GM12865 (cell line): ENCODE measurements at places on chromosomes 5 and 9.

GRCh38 chr9:33813712-33814641, 3.0 kb upstream of the UBE2R2 start:
- peak; percentile 66 for DNase-seq

DNA sequence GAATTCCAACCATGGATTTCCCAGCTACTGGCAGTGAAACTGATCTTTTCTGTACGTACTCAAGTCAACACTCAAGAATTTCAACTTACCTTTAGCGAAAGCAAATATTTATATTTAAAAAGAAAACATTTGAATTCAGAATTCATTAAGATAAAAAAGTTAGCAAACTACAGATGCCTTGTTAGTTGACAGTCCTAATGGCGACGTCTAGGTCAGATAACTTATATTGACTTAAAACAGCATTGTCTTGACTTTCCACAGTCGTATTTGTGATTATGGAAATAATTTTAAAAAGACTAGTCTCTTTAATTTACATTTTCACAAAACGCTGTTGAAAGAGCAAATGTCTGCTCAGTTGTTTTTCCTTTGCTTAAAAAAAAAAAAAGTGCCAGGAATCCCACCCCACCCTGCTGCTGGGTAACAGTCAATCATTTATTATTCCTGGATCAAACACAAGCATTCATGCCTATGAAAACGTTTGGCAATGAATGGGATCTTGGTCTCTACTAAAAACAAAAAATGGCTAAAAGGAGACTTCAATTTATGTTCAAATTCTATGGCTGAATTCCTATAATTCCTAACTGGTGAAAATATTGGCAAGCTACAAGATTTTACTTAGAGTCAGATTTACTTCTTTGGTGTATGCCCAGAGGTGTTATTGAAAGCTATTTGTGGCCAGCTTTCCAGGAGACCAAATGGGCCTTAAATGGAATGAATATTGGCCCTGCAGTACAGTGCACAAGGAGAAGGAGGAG, 22.0 kb downstream of the OR2S2 start:
- no peak for DNase-seq

GRCh38 chr9:72554221-72554641, 32.8 kb downstream of the TMC1 start:
- DNase-seq = no peak

GRCh38 chr9:29928072-29928471, 2354.8 kb upstream of the C9orf72 start:
- DNase-seq = no peak

- DNase-seq = no peak
Measured at GRCh38 chr9:127096208-127096607, 26.2 kb downstream of the ANGPTL2 start.

- peak; percentile 71 for DNase-seq
Measured at GRCh38 chr9:124770359-124771020, 621 bp downstream of the NR6A1 start.

GRCh38 chr5:68884144-68884754, 209.6 kb upstream of the SLC30A5 start:
- DNase-seq = no peak

DNA sequence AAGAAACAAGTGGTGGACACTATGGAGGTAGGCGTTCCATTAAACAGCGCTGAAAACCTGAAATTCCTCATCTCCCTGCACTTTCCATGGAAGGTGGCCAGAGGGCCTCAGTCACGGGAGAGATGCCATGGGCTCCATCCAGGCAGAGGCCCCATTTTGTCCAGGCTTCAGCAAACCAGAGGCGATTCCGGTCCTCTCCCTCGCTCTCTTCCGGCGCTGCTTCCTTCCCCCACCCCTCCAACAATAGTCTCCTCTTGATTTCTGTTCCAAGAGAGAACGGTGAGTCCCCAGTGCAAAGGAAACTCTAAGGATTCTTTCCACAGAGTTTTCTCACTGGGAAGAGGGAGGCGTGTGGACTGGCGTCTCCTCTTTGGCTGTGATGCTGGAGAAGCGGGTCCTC, 7.5 kb downstream of the ZNF366 start:
- DNase-seq = no peak

- DNase-seq = no peak
Measured at GRCh38 chr5:132207778-132208177, 19.9 kb downstream of the P4HA2 start.
